ENCODE measurements at places on chromosomes 16 and 17. TPM values are rescaled to one million over a fixed set of nuclear protein-coding genes. Genes with fewer than 3 reads are reported as not detected.

Gene TM4SF5
- total RNA-seq = not detected

Gene PCYT2
- 11.7 TPM for total RNA-seq

Gene SMPD3
- 0.17 TPM for total RNA-seq

Gene TP53TG3D
- total RNA-seq = not detected

Gene GNGT2
- total RNA-seq = 0.42 TPM

Gene RAI1
- total RNA-seq = 7.3 TPM

DNA sequence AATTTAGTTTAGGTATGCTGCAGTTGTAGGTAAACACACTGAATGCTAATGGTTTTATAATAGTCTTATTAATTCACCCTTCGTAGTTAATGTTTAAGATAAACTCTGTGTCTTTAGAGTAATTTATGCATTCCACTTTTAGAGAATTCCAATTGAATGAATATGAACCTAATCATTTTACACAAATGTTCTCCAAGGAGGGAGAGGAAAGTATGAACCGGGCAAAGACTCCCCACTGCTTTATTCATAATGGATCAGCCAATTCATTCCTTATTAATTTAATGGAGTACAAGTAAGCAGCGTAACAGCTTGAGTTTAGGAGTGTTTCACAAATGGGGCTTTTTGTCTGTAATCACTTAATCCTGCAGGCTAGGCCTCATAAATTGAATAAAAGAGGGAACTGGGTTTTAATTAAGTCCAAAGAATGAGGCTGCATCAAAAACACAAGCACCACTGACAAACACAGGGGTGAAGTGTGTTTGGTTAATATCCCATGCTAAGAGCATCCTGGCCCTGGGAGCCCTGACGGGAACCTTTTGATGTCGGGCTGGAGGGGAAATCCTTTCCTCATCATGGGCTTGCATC is 375.7 kb upstream of the DYNLRB2 start:
- no peaks in the 10 kb centered on the region for H3K4me1 ChIP-seq
- H3K36me3 ChIP-seq = no peaks in the 10 kb centered on the region
- no peaks in the 10 kb centered on the region for H3K27me3 ChIP-seq
- H3K4me3 ChIP-seq = no peak overlapping the region
- no peak for DNase-seq
- H3K27ac ChIP-seq = no peak overlapping the region

DNA sequence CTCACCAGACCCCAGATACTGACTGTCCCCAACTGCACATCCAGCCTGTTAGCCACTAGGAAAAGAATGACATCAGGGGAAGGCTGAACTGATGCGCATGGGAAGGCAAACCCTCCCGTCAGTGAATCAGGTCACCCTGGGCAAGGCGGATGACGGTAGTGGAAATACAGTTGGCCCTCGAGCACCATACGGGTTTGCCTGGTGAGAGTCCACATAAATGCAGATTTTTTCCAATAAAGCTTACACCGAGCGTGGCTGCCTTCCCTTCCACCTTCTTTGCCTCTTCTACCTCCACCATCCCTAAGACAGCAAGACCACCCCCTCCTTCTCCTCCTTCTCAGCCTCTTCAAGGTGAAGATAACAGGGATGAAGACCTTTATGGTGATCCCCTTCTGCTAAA is 236.1 kb upstream of the TNRC6C start:
- no peak overlapping the region for H3K4me3 ChIP-seq
- H3K36me3 ChIP-seq = no peaks in the 10 kb centered on the region
- peaks cover 11% of the 10 kb centered on the region for H3K27me3 ChIP-seq
- no peak for DNase-seq
- no peaks in the 10 kb centered on the region for H3K4me1 ChIP-seq
- no peak overlapping the region for H3K27ac ChIP-seq

DNA sequence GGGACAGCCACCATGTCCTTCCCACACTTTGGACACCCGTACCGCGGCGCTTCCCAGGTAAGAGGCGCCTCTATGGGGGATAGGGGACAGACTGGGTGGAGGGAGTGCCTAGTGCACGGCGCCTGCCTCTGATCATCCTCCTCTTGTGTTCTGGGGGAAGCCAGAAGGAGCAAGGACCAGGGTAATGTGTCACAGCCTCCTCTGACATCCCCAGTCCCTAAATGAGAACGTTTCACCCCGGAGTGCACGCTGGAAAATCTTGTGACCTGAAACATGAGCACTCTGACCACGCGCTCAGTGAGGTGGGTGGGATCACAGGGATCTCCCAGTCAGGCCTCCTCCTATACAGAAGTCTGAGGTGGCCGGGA is 1.1 kb downstream of the IRX6 start:
- H3K27me3 ChIP-seq = no peaks in the 10 kb centered on the region
- no peaks in the 10 kb centered on the region for H3K36me3 ChIP-seq
- H3K4me1 ChIP-seq = no peaks in the 10 kb centered on the region

DNA sequence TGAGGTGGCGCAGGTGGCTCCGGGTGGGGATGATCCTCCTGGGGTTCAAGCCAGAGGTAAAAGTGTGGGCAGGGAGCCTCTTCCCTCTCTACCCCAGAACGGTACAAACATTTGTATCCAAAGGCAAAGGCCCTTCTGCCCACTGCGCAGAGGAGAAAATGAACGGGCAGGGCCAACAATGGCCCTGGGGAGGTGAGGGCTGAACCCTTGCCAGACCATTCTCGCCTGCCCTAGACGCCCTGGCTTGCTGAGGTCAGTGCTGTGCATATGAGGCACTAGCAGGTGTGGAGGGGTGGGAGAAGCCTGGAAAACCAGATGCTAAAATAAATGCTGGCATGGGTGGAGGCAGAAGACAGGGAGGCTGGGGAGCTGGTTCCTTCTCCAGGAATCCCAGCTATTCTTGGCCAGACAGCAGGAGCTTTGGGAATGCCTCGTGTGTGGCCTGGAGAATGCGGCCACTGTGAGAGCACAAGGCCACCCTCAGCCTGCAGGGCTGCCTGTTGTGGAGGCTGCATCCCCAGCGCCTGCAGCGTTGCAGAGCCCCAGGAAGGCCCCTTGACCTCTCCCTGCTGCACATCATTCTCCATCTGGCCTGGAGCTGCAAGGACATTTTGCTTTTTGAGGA is 4.5 kb downstream of the C17orf50 start:
- H3K4me1 ChIP-seq = peaks cover 6% of the 10 kb centered on the region
- no peak overlapping the region for H3K27ac ChIP-seq
- no peak for DNase-seq
- H3K27me3 ChIP-seq = no peaks in the 10 kb centered on the region
- no peaks in the 10 kb centered on the region for H3K36me3 ChIP-seq

GRCh38 chr17:13869331-13869940 is 199.9 kb upstream of the COX10 start:
- no peak overlapping the region for H3K27ac ChIP-seq
- no peaks in the 10 kb centered on the region for H3K4me1 ChIP-seq
- no peak for DNase-seq

DNA sequence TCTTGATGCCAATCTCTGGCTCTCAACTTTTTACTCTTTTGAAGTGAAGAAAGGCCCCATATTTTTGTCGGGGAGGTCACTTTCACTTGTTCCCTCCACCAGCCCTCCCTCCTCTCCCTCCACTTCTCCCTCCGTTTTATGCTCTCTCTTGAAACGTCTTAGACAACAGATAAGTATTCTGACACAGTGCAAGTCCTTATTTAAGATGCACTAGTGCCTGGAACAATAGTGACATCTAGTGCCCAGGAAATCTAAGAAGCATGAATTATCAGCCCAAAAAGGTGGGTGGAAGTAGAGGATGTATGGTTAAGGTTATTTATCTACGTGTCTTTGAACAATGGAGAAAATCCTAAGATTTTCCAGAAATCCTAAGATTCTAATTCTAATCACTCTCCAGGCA is 17.9 kb downstream of the PSME3IP1 start:
- peaks cover 26% of the 10 kb centered on the region for H3K36me3 ChIP-seq
- no peak overlapping the region for H3K4me3 ChIP-seq
- no peaks in the 10 kb centered on the region for H3K4me1 ChIP-seq
- DNase-seq = no peak

- peak overlapping the region; percentile 71 for H3K27ac ChIP-seq
- no peaks in the 10 kb centered on the region for H3K27me3 ChIP-seq
- H3K4me3 ChIP-seq = no peak overlapping the region
- no peaks in the 10 kb centered on the region for H3K36me3 ChIP-seq
- peaks cover 17% of the 10 kb centered on the region for H3K4me1 ChIP-seq
Observed at GRCh38 chr17:81306898-81307510, 11.9 kb upstream of the SLC38A10 start.

- DNase-seq = peak; percentile 32
- H3K27ac ChIP-seq = no peak overlapping the region
- no peak overlapping the region for H3K4me3 ChIP-seq
- H3K4me1 ChIP-seq = no peaks in the 10 kb centered on the region
Observed at GRCh38 chr17:17017343-17018014, 24.8 kb upstream of the MPRIP start.

DNA sequence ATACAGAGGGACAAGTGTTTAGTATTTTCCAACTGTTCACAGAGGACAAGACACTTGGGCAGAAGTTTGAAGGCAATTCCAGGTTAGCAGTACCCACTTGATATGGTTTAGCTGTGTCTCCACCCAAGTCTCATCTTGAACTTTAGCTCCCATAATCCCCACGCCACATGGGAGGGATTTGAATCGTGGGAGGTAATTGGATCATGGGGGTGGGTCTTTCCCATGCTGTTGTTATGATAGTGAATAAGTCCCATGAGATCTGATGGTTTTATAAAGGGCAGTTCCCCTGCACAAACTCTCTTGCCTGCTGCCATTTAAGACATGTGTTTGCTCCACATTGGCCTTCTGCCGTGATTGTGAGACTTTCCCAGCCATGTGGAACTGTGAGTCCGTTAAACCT is 668.9 kb downstream of the MAF start:
- no peak overlapping the region for H3K4me3 ChIP-seq
- no peaks in the 10 kb centered on the region for H3K4me1 ChIP-seq
- no peak overlapping the region for H3K27ac ChIP-seq
- no peaks in the 10 kb centered on the region for H3K36me3 ChIP-seq
- no peak for DNase-seq

GRCh38 chr16:4160658-4161430 is 44.6 kb upstream of the ADCY9 start:
- no peaks in the 10 kb centered on the region for H3K4me1 ChIP-seq
- H3K27me3 ChIP-seq = no peaks in the 10 kb centered on the region
- H3K36me3 ChIP-seq = no peaks in the 10 kb centered on the region

DNA sequence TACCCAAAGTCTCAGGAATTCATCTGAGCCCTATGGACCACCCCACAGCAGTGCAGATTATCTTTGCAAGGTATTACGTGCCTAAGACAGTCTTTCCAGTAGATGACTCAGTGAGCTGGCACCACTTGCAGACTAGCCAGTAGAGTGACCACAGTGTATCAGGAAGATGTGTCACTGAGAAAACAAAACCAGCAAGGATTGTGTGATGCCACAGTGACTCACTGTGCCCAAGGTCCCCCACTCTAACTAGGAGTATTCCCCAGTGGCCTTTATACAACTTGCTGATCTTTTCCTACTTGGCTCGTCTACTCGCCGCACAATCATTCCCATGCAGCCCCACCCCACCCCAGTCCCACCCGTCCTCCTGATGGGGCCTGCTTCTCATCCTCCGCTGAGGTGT is 26.8 kb upstream of the PRKCA start:
- no peaks in the 10 kb centered on the region for H3K36me3 ChIP-seq
- no peak overlapping the region for H3K4me3 ChIP-seq
- no peak for DNase-seq

- H3K36me3 ChIP-seq = no peaks in the 10 kb centered on the region
- H3K27ac ChIP-seq = no peak overlapping the region
- peaks cover 13% of the 10 kb centered on the region for H3K4me1 ChIP-seq
- no peak for DNase-seq
- H3K27me3 ChIP-seq = no peaks in the 10 kb centered on the region
Observed at GRCh38 chr17:45414990-45415881, 17.4 kb downstream of the ARHGAP27 start.

- H3K36me3 ChIP-seq = no peaks in the 10 kb centered on the region
- no peak overlapping the region for H3K4me3 ChIP-seq
- no peak for DNase-seq
- peaks cover 10% of the 10 kb centered on the region for H3K4me1 ChIP-seq
- H3K27ac ChIP-seq = peak overlapping the region; percentile 23
- H3K27me3 ChIP-seq = no peaks in the 10 kb centered on the region
Observed at GRCh38 chr17:15404106-15405057, 63.0 kb upstream of the TEKT3 start.

All from psoas muscle (tissue), 8 donors.